Uterine smooth muscle cell (primary cell): ENCODE measurements at places on chromosomes 16 and 17. TPM values are rescaled to one million over a fixed set of nuclear protein-coding genes. Genes with fewer than 3 reads are reported as not detected.

The NPIPB13 gene
- 0.33 and 0.75 TPM in 2 replicates for total RNA-seq

The CD300LB gene
- total RNA-seq: not detected in 2 replicates

The SMURF2 gene
- 126 and 145 TPM in 2 replicates for total RNA-seq

The TNFRSF17 gene
- not detected in 2 replicates for total RNA-seq

The CA10 gene
- not detected in 2 replicates for total RNA-seq

The DDX5 gene
- 386 and 428 TPM in 2 replicates for total RNA-seq

The BORCS6 gene
- 11.0 and 14.9 TPM in 2 replicates for total RNA-seq

The RNF167 gene
- total RNA-seq: 13.5 and 14.2 TPM in 2 replicates

The EFNB3 gene
- total RNA-seq: 0.11 and 0.12 TPM in 2 replicates

The WIPF2 gene
- total RNA-seq: 5.6 and 6.4 TPM in 2 replicates

The ZNF423 gene
- 0.44 and 0.62 TPM in 2 replicates for total RNA-seq

The OTOA gene
- under 0.01 TPM in 2 replicates for total RNA-seq

The BCL6B gene
- total RNA-seq: 0.11 and 0.50 TPM in 2 replicates

The PYY gene
- total RNA-seq: not detected in 2 replicates

The KRT28 gene
- not detected in 2 replicates for total RNA-seq

The PPY gene
- not detected in 2 replicates for total RNA-seq

The SLFN11 gene
- 141 and 147 TPM in 2 replicates for total RNA-seq
